ENCODE measurements at places on chromosomes 5 and 9.

DNA sequence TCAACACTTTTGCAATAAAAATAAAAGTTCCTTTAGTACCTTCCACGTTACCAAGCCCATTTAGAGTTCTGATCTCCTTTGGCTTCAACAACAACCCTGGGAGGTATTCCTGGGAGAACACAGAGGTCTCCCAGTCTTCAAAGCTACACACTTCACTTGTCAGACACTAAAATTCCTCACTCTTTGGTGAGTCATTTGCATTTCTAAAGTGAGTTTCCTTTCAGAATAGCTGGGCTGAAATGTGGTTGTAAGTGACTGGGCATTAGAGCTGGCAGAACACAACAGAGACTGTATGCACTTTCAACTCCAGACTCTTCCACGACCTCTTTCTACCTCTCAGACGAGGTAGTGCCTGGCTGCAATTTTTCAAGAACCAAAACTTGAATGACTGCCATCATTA lies 11.5 kb upstream of the F2RL1 start:
- no peak overlapping the region for H3K27ac ChIP-seq
- no peak overlapping the region for H3K4me3 ChIP-seq
- DNase-seq, result no peak
- H3K4me1 ChIP-seq, result no peaks in the 10 kb centered on the region

GRCh38 chr5:95069948-95070347 lies 214.9 kb downstream of the MCTP1 start:
- H3K4me3 ChIP-seq, result no peak overlapping the region
- H3K27me3 ChIP-seq, result no peaks in the 10 kb centered on the region
- no peak overlapping the region for H3K27ac ChIP-seq

- H3K27ac ChIP-seq, result no peak overlapping the region
- no peaks in the 10 kb centered on the region for H3K27me3 ChIP-seq
- no peaks in the 10 kb centered on the region for H3K36me3 ChIP-seq
- no peak for DNase-seq
- H3K4me1 ChIP-seq, result no peaks in the 10 kb centered on the region
Observed at GRCh38 chr5:74877624-74878304, 11.6 kb upstream of the FAM169A start.

DNA sequence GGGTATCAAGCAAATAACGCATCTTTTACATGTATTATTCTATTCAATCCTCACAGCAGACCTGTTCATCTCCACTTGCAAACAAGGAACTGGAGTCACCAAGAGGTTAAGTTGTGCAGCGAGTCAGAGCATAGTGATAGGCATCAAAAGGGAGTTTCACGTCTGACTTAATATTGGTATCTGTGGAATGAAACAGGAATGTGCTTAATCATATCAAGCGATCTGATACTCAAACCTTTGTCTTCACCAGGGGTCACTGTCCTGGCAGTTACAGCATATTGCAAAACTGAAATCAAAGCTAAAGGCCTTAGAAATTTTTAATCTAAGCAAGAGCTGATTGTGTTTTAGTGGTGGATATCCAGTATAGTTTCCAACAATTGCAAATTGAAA lies 271.6 kb downstream of the PLK2 start:
- H3K4me1 ChIP-seq, result no peaks in the 10 kb centered on the region
- H3K4me3 ChIP-seq, result no peak overlapping the region
- no peak overlapping the region for H3K27ac ChIP-seq
- no peaks in the 10 kb centered on the region for H3K36me3 ChIP-seq
- no peaks in the 10 kb centered on the region for H3K27me3 ChIP-seq

GRCh38 chr9:3023449-3023848 lies 179.6 kb upstream of the PUM3 start:
- no peaks in the 10 kb centered on the region for H3K4me1 ChIP-seq
- no peaks in the 10 kb centered on the region for H3K36me3 ChIP-seq
- H3K4me3 ChIP-seq, result no peak overlapping the region
- DNase-seq, result no peak

- no peak for DNase-seq
- H3K27me3 ChIP-seq, result no peaks in the 10 kb centered on the region
- no peak overlapping the region for H3K4me3 ChIP-seq
- no peaks in the 10 kb centered on the region for H3K36me3 ChIP-seq
Observed at GRCh38 chr5:170619869-170620268, 116.0 kb downstream of the KCNIP1 start.

GRCh38 chr5:158801268-158801667 lies 298.4 kb downstream of the EBF1 start:
- H3K36me3 ChIP-seq, result no peaks in the 10 kb centered on the region
- H3K4me1 ChIP-seq, result peaks cover 4% of the 10 kb centered on the region
- no peak overlapping the region for H3K4me3 ChIP-seq
- H3K27ac ChIP-seq, result no peak overlapping the region
- H3K27me3 ChIP-seq, result no peaks in the 10 kb centered on the region
- DNase-seq, result no peak

- H3K27ac ChIP-seq, result no peak overlapping the region
- H3K27me3 ChIP-seq, result no peaks in the 10 kb centered on the region
- no peaks in the 10 kb centered on the region for H3K36me3 ChIP-seq
- H3K4me3 ChIP-seq, result no peak overlapping the region
Observed at GRCh38 chr9:18012170-18012569, 433.3 kb downstream of the SH3GL2 start.

- no peak overlapping the region for H3K27ac ChIP-seq
- H3K27me3 ChIP-seq, result no peaks in the 10 kb centered on the region
- no peaks in the 10 kb centered on the region for H3K4me1 ChIP-seq
- no peak for DNase-seq
- H3K36me3 ChIP-seq, result no peaks in the 10 kb centered on the region
Observed at GRCh38 chr5:83049370-83049885, 27.8 kb downstream of the TMEM167A start.

DNA sequence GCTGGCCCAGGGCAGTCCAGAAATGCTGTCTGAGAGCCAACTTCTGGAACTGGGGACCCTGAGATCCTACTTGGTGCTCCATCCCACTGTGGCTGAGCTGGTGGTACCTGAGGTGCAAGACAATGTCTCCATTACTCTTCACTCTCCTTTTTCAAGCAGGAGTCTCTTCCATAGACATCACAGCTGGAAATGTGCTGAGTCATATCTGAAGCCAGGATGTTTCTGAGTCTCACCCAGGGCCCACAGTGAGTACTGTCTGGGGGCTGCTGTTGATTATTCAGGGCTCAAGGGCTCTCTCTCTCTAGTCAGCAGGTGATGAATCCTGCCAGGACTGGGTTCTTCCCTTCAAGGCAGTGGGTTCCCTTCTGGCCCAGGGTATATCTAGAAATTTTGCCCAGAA lies 145.2 kb upstream of the TAS2R1 start:
- no peaks in the 10 kb centered on the region for H3K4me1 ChIP-seq
- H3K36me3 ChIP-seq, result no peaks in the 10 kb centered on the region
- DNase-seq, result no peak
- H3K4me3 ChIP-seq, result no peak overlapping the region

GRCh38 chr5:128097781-128098180 lies 14.2 kb downstream of the SLC12A2 start:
- no peak for DNase-seq
- no peaks in the 10 kb centered on the region for H3K36me3 ChIP-seq
- H3K27ac ChIP-seq, result no peak overlapping the region
- H3K4me3 ChIP-seq, result no peak overlapping the region
- H3K27me3 ChIP-seq, result no peaks in the 10 kb centered on the region
- H3K4me1 ChIP-seq, result no peaks in the 10 kb centered on the region

- H3K4me1 ChIP-seq, result peaks cover 5% of the 10 kb centered on the region
- no peak overlapping the region for H3K27ac ChIP-seq
- H3K27me3 ChIP-seq, result no peaks in the 10 kb centered on the region
Observed at GRCh38 chr9:3510796-3511195, 15.0 kb downstream of the RFX3 start.

- H3K4me1 ChIP-seq, result peaks cover 7% of the 10 kb centered on the region
- no peak overlapping the region for H3K4me3 ChIP-seq
- peaks cover 3% of the 10 kb centered on the region for H3K36me3 ChIP-seq
- H3K27ac ChIP-seq, result no peak overlapping the region
- no peak for DNase-seq
- no peaks in the 10 kb centered on the region for H3K27me3 ChIP-seq
Observed at GRCh38 chr5:52869391-52869790, 81.7 kb downstream of the ITGA1 start.

DNA sequence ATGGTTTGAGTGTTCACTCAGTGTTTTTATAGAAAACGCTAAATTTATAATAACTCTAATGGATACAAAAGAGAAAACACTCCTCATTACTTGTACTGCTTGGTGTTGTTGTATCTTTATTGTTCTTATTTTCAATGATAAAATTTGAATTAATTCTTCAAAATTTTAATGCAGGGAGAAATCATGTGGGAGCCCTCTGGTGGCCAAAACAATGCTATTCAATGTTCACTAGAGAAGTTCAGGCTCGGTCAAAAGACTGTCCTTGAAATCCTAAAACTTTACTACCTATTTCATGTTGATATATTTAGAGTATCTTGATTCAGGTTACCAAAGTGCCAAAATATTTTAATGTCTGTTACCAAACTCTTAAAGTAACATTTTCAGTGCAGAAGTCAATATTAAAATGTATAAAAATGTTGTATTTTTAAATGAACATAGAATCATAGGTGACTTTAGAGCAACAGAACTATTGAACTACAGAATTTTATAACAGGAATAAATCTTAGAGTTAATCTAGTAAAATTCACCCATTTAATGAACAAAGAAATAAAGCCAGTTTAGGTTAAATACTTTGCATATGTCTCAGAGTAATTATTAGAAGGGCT lies 1259.8 kb downstream of the PTPRD start:
- H3K4me1 ChIP-seq, result no peaks in the 10 kb centered on the region
- no peaks in the 10 kb centered on the region for H3K36me3 ChIP-seq
- no peak overlapping the region for H3K4me3 ChIP-seq

- no peak overlapping the region for H3K27ac ChIP-seq
- H3K4me3 ChIP-seq, result no peak overlapping the region
- no peak for DNase-seq
- no peaks in the 10 kb centered on the region for H3K36me3 ChIP-seq
- H3K27me3 ChIP-seq, result no peaks in the 10 kb centered on the region
- no peaks in the 10 kb centered on the region for H3K4me1 ChIP-seq
Observed at GRCh38 chr5:89232139-89232603, 349.2 kb upstream of the MEF2C start.

GRCh38 chr5:78405829-78406750 lies 45.7 kb downstream of the SCAMP1 start:
- no peaks in the 10 kb centered on the region for H3K36me3 ChIP-seq
- H3K27ac ChIP-seq, result no peak overlapping the region
- H3K4me3 ChIP-seq, result no peak overlapping the region
- no peaks in the 10 kb centered on the region for H3K4me1 ChIP-seq
- H3K27me3 ChIP-seq, result no peaks in the 10 kb centered on the region

DNA sequence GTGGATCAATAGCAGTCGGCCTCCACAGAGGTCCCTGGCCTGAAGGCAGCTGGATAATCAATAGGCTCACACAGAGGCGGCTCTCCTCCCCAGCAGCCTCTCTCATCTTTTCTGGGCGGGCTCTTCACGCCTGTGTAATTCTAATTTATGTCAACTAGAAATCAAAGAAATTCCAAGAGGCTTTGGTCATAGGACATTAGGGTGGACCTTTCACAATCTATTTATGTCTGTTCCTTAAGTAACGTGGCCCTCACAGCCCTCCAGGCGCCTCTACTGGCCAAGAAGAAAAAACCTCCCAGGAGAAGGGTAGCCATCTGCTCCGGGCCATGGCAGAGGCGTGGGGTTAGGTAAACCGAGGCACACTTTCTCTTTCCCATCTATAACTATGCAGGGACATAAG lies 205.1 kb upstream of the EFNA5 start:
- H3K27me3 ChIP-seq, result no peaks in the 10 kb centered on the region
- H3K27ac ChIP-seq, result no peak overlapping the region
- no peaks in the 10 kb centered on the region for H3K36me3 ChIP-seq
- no peak for DNase-seq
- H3K4me3 ChIP-seq, result no peak overlapping the region

DNA sequence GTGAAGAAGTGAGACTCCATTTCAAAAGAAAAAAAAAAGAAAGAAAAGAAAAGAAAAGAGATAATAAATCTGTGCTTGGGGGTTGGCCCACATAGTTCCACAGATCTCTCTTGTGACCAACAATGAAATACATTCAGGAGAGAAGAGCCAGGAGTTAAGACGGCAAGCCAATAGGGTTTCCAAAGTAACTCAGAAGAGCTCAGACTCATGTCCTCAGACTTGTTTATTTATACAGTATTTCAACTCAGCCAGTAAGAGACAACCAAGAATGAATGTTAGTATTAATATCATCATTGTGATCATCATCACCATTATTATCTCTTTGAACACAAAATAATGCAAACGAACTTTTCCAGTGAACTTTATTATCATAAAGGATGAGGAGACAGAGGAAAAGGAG lies 140.2 kb downstream of the GLIS3 start:
- H3K36me3 ChIP-seq, result no peaks in the 10 kb centered on the region
- H3K4me3 ChIP-seq, result peak overlapping the region; percentile 2
- H3K27ac ChIP-seq, result peak overlapping the region; percentile 34
- no peaks in the 10 kb centered on the region for H3K4me1 ChIP-seq
- H3K27me3 ChIP-seq, result no peaks in the 10 kb centered on the region
- DNase-seq, result no peak

All from upper lobe of right lung (tissue), 1 donor.